ENCODE measurements at places on chromosomes 12 and 14.

DNA sequence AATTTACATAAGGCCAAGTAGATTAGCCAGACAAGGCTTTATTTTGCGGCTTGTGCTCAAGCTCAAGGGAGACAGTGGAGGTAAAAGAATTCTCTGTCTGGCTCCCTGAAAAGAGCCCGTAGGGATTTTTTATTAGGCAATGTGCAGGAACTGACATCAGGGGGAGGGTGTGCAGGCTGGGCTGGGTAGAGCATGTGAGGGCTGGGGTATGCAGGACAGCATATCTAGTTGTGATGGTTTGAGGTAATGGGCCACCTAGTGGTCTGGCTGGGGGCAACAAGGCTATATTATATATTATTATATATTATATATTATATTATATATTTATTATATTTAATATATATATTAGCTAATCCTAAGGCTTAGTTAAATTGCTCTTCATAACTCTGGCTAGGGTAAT lies 102.1 kb downstream of the TMEM117 start:
- no peak for DNase-seq

- DNase-seq: no peak
These were observed 67.2 kb downstream of the SCARB1 start for GRCh38 chr12:124796303-124796960.

- no peak for DNase-seq
These were observed 337.1 kb downstream of the TMEM121 start for GRCh38 chr14:105863296-105864108.

DNA sequence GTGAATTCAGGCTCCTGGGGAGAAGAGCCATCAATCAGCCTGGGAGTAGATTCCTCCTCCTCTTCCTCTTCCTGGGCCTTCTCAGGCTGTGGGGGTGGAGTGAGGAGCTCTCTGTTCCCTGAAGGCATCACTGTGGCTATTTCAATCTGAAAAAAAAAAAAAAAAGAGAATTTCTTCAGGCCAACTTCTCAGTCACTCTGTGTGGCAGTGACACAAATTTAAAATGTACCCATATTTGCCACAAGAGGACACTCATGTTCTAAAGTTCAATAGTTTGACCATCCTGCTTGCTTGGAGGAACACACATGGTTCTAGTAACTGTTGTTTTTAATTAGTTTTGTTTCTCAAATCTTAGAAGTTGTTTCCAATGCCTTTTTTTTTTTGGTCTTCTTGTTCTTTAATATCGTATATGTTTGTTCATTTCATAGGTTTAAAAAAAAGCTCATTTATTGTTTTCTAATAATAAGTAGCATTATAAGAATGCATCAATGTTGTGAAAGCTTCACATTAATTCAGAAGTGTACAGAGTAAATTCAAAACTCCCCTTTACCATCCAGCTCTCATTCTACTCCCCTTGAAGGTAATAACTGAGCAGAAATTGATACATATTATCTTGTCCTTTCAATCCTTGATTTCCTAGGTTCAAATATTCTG lies 23.3 kb upstream of the CCER1 start:
- DNase-seq: no peak

DNA sequence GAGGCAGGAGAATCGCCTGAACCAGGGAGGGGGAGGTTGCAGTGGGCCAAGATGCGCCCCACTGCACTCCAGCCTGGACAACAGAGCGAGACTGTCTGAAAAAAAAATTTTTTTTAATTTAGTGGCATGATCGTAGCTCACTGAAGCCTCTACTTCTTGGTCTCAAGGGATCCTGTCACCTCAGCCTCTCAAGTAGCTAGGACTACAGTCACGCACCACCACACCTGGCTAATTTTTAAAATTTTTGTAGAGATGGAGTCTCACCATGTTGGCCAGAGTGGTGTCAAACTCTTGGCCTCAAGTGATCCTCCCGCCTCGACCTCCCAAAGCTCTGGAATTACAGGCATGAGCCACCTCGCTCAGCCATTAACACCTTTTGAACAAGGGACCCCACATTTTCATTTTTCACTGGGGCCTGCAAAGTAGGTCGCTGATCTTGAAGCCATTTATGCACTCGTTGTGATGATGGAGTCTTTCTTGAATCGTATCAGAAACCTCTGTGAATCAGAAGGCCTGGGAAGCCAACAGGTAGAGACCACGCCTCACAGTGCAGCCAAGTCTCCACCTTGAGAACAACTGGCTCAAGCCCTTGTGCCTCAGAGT lies 5.9 kb downstream of the HCAR1 start:
- no peak for DNase-seq

DNA sequence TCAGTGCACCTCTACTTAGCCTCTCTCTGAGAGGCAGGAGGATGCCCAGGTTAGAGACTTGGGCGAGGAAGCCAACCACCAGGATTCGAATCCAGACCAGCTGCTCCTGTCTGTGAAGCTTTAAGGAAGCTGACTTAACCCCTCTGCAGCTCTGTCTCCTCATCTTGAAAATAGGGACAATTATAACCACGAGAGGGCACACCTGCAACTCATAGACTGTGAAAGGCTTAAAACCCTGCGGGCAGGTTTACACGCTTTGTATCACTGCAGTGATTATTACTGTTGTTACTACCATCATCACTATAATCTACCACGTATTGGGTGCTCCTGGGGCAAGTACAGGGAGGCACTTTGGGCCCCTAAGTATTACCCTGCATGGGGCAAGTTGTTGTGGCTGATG lies 379.8 kb downstream of the VRK1 start:
- peak; percentile 18 for DNase-seq
